Mammary microvascular endothelial cell (primary cell): ENCODE measurements at places on chromosomes 16 and 17. TPM values are rescaled to one million over a fixed set of nuclear protein-coding genes. Genes with fewer than 3 reads are reported as not detected.

NPIPA8 gene
- total RNA-seq: 0.39 and 1.7 TPM in 2 replicates

DERL2 gene
- total RNA-seq: 31.4 and 38.2 TPM in 2 replicates

ITGAE gene
- total RNA-seq: 34.0 and 35.7 TPM in 2 replicates

USB1 gene
- total RNA-seq: 28.2 and 35.8 TPM in 2 replicates

ALOX15 gene
- not detected in 2 replicates for total RNA-seq

ABCA9 gene
- total RNA-seq: under 0.01 and 0.64 TPM in 2 replicates

GRB7 gene
- total RNA-seq: 0.27 and 0.30 TPM in 2 replicates
